NT2/D1 (cell line): ENCODE measurements at places on chromosomes 3 and 15.
A peak's percentile ranks its signal among the peaks of the same experiment; 100 is the strongest.

GRCh38 chr3:118907909-118908308 lies 126.7 kb downstream of the IGSF11 start:
- DNase-seq, result no peak

GRCh38 chr3:59381282-59381681 lies 331.5 kb upstream of the CFAP20DC start:
- DNase-seq, result no peak

GRCh38 chr3:67228136-67228535 lies 230.0 kb downstream of the KBTBD8 start:
- no peak for DNase-seq

GRCh38 chr3:31367518-31367917 lies 165.2 kb upstream of the STT3B start:
- no peak for DNase-seq

- DNase-seq, result no peak
Measured at GRCh38 chr15:68402432-68403160, 29.4 kb downstream of the ITGA11 start.

DNA sequence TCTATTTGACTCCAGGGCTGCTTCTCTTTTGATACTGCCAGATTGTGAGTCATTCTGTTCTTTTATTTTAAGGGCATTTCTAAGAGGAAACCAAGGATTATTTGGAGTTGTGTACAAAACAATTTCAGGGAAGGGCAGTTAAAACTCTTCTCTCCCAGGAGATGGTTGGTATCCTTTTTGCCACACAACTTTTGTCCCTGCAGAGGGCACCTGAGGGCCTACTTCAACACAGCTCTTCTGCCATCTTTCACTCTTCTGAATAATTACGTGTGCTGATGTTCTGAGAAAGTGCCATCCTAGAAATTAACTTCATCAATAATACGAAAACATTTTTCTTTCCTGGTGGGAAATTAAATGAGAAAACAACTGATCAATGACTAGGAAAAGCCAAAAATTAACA lies 75.7 kb upstream of the GADL1 start:
- DNase-seq, result no peak

DNA sequence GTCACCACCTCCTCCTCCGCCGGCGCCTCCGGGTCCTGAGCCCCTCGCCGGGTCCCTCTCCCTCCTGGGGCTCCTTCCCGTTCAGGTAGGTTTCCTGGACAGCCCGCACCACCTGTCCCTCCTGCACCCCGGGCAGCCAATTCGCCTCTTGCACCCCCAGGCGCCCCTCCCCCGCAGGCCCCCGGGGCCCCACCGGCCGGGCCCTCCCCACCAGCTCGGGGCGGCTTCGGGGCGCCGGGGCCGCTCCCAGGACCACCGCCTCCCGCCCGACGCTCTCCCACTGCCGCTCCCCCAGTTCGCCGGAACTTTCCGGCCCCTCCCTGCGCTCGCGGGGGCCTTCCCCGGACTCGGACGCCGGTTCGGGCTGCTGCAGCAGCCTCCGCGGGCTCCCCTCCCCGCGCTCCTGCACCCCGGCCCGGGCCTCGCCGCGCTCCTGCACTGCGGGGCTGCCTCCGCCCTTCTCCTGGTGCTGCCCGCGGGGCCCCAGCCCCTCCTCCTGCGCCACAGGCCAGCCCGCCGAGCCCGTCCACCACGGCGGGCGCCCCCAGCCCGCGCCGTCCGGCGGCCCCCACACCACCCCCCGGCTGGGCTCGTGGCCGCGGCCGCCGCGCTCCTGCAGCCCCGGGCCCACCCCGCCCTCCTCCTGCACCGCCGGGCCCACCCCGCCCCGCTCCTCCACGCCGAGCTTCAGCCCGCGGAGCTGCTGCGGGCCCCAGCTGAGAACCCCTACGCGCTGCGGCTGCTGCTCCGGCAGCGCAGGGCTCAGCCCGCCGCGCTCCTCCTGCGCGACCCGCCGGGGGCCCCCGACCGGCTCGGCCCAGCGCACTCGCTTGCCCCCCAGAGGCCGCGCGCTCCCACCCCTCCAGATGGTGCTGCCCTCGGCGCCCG lies 587 bp upstream of the TNK2 start:
- no peak for DNase-seq

GRCh38 chr3:117871934-117872333 lies 1162.4 kb downstream of the TUSC7 start:
- DNase-seq, result no peak

DNA sequence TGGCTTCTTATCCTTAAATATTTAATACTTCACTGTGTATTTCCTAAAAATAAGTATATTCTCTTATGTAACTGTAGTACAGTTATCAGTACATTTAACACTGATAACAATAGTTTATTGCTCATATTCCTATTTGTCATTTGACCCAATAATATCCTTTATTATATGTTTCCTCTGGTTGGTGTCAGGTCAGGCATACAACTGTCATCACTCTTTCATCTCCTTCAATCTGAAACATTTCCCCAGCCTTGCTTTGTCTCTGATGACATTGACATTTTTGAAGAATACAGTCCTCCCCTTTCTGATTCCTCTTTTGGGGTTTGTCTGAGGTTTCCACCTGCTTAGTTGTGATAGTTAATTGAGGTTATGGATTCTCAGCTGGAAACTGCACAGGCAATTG lies 27.8 kb downstream of the PLEKHO2 start:
- no peak for DNase-seq

- no peak for DNase-seq
Measured at GRCh38 chr3:80395023-80395422, 627.2 kb upstream of the ROBO1 start.

DNA sequence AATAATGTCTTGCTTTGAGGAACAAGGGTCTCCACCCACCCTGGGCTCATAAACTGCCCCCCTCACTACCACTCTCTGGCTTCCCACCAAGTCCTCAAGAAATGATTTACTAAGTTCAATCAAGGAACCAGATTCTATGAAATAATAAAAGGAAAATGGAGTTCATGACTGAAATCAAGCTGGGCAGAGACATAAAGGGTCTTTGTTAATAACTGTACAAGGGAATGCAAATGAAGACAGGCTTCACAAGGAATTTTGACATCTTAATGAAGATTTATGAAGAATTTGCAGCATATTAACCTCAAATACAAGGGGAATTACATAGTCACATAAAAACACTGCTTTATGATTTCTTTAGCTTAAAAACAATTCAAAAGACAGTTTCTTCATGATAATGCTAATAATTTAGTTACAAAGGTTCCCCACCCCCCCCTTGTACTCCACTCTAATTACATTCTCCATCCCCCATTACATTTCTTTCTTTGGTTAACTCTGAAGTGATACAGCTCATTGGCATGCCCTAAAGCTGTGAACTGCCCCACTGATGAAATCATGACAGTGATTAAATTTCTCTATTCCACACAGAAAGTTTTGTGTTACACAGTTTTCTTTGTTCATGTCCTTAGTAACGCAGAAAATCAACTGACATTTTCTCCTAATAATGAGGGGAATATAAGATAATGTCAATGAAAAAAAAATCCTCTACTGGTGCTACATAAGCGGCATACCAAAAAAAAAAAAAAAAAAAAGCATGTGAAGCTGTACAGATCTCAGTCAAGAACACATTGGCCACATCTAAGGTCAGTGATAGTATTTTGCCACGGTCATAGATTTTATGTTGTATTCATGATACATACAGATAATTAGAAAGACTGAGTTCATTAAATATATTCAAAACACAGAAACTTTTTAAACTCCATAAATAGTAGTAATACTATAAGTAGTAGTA lies 54.4 kb downstream of the WWTR1 start:
- no peak for DNase-seq

DNA sequence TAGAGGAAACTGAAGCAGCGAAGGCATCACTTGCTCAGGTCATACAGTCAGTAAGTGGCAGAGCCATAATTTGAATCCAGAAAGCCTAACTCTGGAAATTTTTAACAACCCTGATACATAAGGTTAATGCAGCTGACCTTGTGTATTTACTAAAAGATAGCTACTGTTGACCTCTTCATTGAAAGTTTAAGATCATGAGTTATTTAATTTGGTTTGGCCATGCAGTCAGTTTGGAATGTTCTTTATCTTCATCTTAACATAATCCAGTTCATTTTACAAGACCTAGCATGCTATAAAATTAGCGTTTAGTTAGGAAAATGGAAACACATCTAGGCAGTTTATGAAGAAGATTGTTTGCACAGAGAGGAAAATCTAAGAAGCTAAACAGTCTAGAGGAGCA lies 240.9 kb downstream of the RBMS3 start:
- DNase-seq, result no peak

GRCh38 chr3:142987080-142987700 lies 14.2 kb upstream of the U2SURP start:
- DNase-seq, result no peak

DNA sequence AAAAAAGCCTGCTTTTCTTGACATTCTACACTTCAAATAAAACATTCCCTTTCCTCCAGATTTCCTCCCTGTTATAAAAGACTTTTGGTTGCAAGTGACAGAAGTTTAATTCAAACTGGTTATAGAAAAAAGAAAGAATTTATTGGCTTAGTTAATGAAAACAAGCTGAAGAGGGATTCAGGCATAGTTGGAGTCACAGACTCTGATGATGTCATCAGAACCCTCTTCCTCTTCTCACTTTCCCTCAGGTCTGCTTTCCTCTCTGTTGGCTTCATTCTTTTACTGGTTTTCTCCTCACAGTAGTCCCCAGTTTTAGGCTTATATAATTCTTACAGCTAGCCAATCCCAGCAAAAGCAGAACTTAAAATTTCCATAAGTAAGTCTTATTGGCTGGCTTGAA lies 32.0 kb upstream of the MBNL1 start:
- no peak for DNase-seq

- DNase-seq, result peak; percentile 27
Measured at GRCh38 chr15:57947781-57948180, 117.7 kb downstream of the ALDH1A2 start.

GRCh38 chr15:100572362-100572983 lies 29.5 kb downstream of the LINS1 start:
- DNase-seq, result no peak

- no peak for DNase-seq
Measured at GRCh38 chr3:57959423-57960173, 48.6 kb upstream of the FLNB start.

GRCh38 chr3:144501467-144501866 lies 529.8 kb downstream of the DIPK2A start:
- DNase-seq, result no peak

DNA sequence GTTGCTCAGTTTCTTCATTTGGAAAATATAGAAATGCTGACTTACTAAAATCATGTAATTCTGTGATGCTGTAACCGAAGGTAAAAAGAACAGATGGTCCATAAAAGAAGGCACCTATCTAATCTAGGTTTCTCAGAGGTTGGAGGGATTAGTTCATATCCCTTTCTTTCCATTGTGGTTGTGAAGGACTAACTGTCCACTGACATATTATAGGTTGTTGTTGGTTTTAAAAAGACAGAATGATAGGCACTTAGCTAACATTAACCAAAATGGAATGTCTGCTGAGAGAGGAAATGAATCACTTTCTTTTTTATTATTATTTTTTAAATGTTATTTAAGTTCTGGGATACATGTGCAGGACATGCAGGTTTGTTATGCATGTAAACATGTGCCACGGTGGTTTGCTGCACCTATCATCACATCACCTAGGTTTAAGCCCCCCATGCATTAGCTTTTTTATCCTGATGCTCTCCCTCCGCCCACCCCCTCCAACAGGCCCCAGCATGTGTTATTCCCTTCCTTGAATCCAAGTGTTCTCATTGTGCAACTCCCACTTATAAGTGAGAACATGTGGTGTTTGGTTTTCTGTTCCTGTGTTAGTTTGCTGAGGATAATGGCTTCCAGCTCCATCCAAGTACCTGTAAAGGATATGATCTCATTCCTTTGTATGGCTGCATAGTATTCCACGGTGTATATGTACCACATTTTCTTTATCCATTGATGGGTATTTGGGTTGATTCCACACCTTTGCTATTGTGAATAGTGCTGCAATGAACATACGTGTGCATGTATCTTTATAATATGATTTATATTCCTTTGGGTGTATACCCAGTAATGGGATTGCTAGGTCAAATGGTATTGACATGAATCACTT lies 45.8 kb downstream of the ALDH1A2 start:
- DNase-seq, result no peak

GRCh38 chr3:51830345-51830744 lies 31.1 kb upstream of the IQCF2 start:
- DNase-seq, result no peak

DNA sequence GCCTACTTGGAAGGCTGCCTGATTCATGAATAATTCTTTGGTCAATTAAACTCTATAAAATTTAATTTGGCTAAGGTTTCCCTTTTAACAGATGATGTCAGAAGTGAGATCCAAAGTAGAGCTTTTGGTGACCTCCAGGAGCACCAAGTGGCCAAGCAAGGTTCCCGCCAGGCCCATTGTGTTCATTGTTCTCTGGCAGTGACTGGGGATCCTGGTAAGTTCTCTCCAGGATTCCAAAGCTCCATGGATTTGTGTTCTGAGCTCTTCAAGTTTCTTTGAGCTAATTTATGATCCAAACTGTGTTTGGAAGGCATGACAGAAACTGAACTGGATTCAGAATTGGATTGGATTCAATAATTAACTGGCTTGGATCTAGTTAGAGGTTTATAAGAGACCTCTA lies 72.0 kb upstream of the ALDH1L1 start:
- DNase-seq, result no peak
